ENCODE measurements at places on chromosomes 5 and 9. TPM values are rescaled to one million over a fixed set of nuclear protein-coding genes. Genes with fewer than 3 reads are reported as not detected.

The GABRA1 gene
- total RNA-seq: not detected

The IL4 gene
- total RNA-seq: not detected

The CER1 gene
- total RNA-seq: not detected

The MYOZ3 gene
- total RNA-seq: 0.14 TPM

The TMEFF1 gene
- total RNA-seq: 0.57 TPM

The PMPCA gene
- 47.1 TPM for total RNA-seq

The PTGR1 gene
- 115 TPM for total RNA-seq

The PRR7 gene
- total RNA-seq: 2.7 TPM

The FBXL7 gene
- total RNA-seq: 2.9 TPM

The PFN3 gene
- not detected for total RNA-seq

The EDIL3 gene
- 18.2 TPM for total RNA-seq

The FOXI1 gene
- total RNA-seq: not detected

The TMEM174 gene
- not detected for total RNA-seq

The DDX31 gene
- total RNA-seq: 7.1 TPM

The INSL4 gene
- not detected for total RNA-seq

The LAMC3 gene
- 0.28 TPM for total RNA-seq

The TAF11L5 gene
- total RNA-seq: not detected

The PAX5 gene
- total RNA-seq: not detected

The PKD2L2 gene
- not detected for total RNA-seq

The TRIM36 gene
- total RNA-seq: 0.14 TPM

The IL5 gene
- total RNA-seq: not detected

The GOLGA1 gene
- 10.7 TPM for total RNA-seq

The NPR3 gene
- total RNA-seq: 422 TPM

The C5 gene
- total RNA-seq: 4.5 TPM

The SEC61B gene
- 80.3 TPM for total RNA-seq

The GMCL2 gene
- not detected for total RNA-seq

The ATP10B gene
- total RNA-seq: 0.14 TPM

The PCDH12 gene
- 0.14 TPM for total RNA-seq

The ENTPD8 gene
- not detected for total RNA-seq

The PTCD2 gene
- total RNA-seq: 5.7 TPM

The THBS4 gene
- 1.1 TPM for total RNA-seq

The SLC34A1 gene
- not detected for total RNA-seq

The IFNA21 gene
- total RNA-seq: not detected

The BARHL1 gene
- total RNA-seq: not detected

The NMUR2 gene
- total RNA-seq: not detected
